ENCODE measurements at places on chromosomes 2 and 18. TPM values are rescaled to one million over a fixed set of nuclear protein-coding genes. Genes with fewer than 3 reads are reported as not detected.
A peak's percentile ranks its signal among the peaks of the same experiment; 100 is the strongest.

DNA sequence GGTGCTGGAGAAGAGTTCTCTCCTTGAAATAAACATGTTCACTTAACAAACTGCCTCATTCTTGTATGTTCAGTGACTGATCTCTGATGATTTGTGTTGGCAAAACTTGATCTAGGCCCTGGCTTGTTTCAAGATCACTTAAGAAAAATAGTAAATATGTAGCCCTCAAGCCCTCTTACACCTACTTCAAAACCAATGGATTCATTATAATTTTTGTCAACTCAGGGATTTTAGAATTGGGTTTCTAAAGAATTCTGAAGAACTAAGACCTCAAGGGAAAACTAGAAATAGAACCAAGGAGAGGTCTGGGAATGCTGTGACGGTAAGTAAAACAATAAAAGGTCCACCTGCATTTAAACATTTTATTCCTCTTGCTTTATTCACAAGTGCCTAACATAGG is 1731.6 kb upstream of the CELF4 start:
- H3K4me3 ChIP-seq = no peak overlapping the region
- no peak overlapping the region for H3K27ac ChIP-seq
- H3K36me3 ChIP-seq = no peaks in the 10 kb centered on the region
- no peaks in the 10 kb centered on the region for H3K4me1 ChIP-seq
- no peak for DNase-seq

- no peaks in the 10 kb centered on the region for H3K27me3 ChIP-seq
- H3K4me3 ChIP-seq = no peak overlapping the region
- H3K36me3 ChIP-seq = no peaks in the 10 kb centered on the region
These were observed 102.2 kb downstream of the DLGAP1 start for GRCh38 chr18:4352746-4353551.

DNA sequence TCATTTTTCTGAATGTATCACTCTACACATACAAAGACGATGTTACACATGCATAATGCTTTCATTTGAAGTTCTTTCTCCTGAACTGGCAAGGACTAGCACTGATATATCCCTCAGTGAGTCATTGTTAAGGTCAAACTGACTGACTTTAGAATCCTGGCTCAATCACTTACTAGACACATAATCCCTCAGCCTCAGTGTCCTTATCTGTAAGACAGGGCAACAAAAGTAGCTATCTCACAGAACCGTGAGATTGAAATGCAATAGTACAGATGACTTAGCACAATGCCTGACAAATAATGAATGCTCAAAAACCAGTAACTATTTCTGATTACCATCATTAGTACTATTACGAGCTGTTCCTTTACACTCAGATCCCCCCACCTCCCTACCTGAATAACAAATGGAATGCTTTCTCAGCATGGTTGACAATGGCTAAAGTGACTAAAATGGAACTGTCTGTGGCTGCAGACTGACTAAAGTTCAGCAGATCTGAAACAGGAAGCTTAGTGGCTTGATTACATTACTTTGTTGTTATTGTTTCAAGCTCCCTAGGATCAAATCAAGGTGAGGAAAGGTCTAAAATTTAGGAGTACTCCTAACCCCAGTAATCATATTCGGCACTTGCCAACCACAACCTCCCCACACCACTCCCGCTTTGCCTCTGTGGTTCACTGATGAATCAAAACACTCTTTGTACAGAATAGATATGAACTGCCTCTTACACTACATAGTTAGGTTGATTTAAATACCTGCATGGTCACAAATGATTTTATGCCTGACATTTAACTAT is 35.8 kb upstream of the CACNB4 start:
- H3K4me3 ChIP-seq = no peak overlapping the region
- H3K36me3 ChIP-seq = no peaks in the 10 kb centered on the region
- no peak overlapping the region for H3K27ac ChIP-seq
- no peaks in the 10 kb centered on the region for H3K27me3 ChIP-seq
- peak; percentile 28 for DNase-seq
- H3K4me1 ChIP-seq = peaks cover 3% of the 10 kb centered on the region

DNA sequence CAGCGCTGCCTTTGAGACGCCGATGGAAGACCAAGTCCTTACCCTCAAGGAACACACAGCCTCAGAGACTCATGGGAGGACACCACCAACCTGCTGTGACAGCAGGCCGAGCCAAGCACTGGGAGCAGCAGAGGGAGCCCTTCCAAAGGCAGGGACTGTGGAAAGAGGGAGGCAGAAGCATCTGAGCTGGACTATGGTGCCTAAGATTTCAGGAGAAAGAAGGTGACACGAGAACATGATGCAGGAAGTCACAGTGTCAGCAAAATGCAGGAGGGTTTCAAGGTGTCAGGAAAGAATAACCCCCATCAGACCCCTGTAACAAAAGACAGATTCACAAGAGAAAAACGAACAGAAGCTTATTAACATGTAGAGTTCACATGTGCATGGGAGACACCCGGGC is 24.2 kb upstream of the COX7A2L start:
- DNase-seq = no peak
- H3K36me3 ChIP-seq = no peaks in the 10 kb centered on the region
- no peaks in the 10 kb centered on the region for H3K27me3 ChIP-seq
- H3K27ac ChIP-seq = no peak overlapping the region
- H3K4me1 ChIP-seq = no peaks in the 10 kb centered on the region

DNA sequence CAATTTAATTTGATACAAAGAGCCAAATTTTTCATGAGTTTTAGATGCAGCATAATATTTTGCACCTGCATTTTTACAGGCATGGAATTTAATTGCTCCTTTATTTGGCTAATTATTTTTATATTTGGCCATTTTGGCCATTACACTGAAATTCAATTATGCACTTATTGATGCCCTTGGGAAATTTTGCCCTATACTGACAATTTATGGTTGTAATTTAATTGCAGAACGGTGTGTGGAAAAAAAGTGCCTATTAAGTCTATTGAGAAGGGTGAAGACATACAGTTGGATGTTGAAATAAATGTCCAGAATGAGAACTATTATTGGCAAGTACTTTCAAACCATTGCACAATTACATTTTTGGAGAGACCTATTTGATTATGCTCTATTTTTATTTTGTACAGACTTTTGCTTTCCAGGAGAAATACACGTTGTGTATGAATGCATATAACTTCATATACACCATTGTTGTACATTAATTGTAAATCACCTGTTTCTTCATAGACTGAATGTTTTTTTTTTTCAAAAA is 1319.3 kb upstream of the CDH2 start:
- DNase-seq = no peak
- no peak overlapping the region for H3K4me3 ChIP-seq
- no peak overlapping the region for H3K27ac ChIP-seq
- H3K27me3 ChIP-seq = no peaks in the 10 kb centered on the region
- no peaks in the 10 kb centered on the region for H3K4me1 ChIP-seq

TFPI gene
- 0.41 TPM for total RNA-seq

SULT1C2 gene
- total RNA-seq = 0.05 TPM

All from GM12878 (cell line).